ENCODE measurements at places on chromosomes 13 and 19. TPM values are rescaled to one million over a fixed set of nuclear protein-coding genes. Genes with fewer than 3 reads are reported as not detected.

Gene RNF6
- total RNA-seq: 41.4 TPM

DNA sequence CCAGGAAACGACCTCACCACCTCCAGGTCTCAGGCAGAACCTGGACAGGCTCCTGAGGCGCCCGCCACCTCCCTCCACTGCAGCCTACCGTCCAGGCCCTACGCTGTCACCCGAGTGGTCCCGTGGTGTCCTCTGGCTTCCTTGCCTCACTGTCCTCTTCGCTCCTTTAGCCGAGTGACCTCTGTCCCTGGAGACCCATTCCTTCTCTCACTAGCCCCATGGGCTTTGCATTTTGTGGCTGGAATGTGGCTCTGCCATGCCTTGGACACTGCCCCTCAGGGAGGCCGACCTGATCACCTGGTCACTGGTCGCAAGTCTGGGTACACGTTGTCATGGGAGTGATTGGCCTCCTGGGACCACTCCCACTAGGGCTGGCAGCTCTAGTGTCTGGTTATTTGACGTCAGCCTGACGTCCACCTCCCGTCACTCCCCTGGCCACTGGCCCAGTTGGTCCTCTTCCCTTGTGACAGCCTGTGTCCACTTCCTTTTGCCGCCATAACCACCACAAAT, 17.9 kb downstream of the SLC25A42 start:
- H3K4me1 ChIP-seq: no peaks in the 10 kb centered on the region
- no peak overlapping the region for H3K27ac ChIP-seq
- no peaks in the 10 kb centered on the region for H3K36me3 ChIP-seq

DNA sequence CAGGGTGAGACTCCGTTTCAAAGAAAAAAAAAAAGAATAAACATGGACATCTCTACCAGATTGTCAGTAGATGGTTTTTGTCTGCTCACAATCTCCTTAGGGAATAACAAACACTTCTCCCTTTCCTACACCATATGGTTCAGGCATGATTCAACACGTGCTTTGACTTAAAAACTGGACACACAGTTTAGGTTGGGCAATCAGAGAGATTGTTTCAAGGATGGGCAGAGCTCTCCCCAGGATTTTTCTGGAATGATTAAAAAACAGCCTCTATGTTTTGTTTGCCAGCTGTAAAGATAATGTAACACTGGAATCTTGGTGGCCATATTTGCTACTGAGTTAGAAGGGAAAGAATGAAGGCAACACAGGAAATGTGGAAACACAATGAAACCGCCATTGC, 150.1 kb upstream of the TSC22D1 start:
- H3K4me1 ChIP-seq: peaks cover 10% of the 10 kb centered on the region
- H3K27ac ChIP-seq: no peak overlapping the region
- DNase-seq: no peak

Gene SF3A2
- 129 TPM for total RNA-seq

GRCh38 chr13:44273991-44274770, 99.4 kb upstream of the SERP2 start:
- no peak overlapping the region for H3K4me3 ChIP-seq
- H3K36me3 ChIP-seq: no peaks in the 10 kb centered on the region

GRCh38 chr19:54473071-54473891, at the start of gene CDC42EP5:
CDC42EP5 (minus strand) TSS chr19:54473296; CDS start chr19:54465547, 7,749 bp downstream.
- DNase-seq: peak; percentile 66
- H3K4me3 ChIP-seq: peak within 1 kb of the TSS; percentile 23
- no peaks in the 10 kb centered on the region for H3K27me3 ChIP-seq
- H3K4me1 ChIP-seq: peaks cover 21% of the 10 kb centered on the region
- H3K27ac ChIP-seq: peak within 1 kb of the TSS; percentile 26
- no peaks in the 10 kb centered on the region for H3K36me3 ChIP-seq

DNA sequence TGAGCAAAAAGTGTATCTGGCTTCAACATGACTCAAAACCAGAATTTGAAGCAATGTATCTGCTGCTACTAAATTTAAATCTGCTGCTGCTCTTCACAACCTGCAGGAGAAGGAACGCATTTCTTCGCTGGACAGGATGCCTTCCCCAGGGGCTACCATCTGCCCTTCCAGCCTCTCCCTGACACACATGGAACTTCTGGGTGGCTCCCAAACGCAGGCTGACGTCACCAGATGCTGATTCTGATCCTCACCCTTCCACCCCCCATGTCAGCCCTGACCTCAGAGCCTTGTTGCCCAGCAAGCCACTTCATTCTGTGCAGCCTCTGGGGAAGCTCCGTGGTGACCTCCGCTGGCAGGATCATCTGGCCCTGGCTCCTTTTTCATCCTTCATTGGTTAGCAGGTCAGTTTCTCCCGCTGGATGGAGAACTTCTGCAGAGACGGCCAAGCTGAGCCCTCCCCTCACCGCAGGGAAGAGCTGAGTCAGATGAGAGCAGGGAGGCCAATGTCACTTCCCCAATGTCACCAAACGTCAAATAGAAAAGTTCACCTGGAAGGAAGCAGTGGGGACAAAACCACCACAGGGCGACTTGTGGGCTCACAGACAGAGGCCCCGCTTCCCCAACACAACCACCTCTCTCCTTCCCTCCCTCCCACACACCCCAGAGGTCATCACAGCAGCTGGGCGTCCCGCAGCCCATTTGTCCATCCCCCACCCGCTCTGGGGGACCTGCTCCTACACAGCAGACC, 14.0 kb upstream of the RAB20 start:
- no peak overlapping the region for H3K27ac ChIP-seq
- no peaks in the 10 kb centered on the region for H3K36me3 ChIP-seq
- no peak overlapping the region for H3K4me3 ChIP-seq
- peak; percentile 59 for DNase-seq
- peaks cover 18% of the 10 kb centered on the region for H3K4me1 ChIP-seq
- H3K27me3 ChIP-seq: no peaks in the 10 kb centered on the region

GRCh38 chr19:4547303-4548237, 7.7 kb upstream of the LRG1 start:
- H3K27ac ChIP-seq: no peak overlapping the region
- no peaks in the 10 kb centered on the region for H3K4me1 ChIP-seq
- DNase-seq: peak; percentile 45
- no peaks in the 10 kb centered on the region for H3K36me3 ChIP-seq
- H3K4me3 ChIP-seq: no peak overlapping the region
- no peaks in the 10 kb centered on the region for H3K27me3 ChIP-seq

Gene CD70
- total RNA-seq: not detected

Gene FFAR3
- total RNA-seq: not detected

Gene SIGLEC5
- total RNA-seq: not detected

DNA sequence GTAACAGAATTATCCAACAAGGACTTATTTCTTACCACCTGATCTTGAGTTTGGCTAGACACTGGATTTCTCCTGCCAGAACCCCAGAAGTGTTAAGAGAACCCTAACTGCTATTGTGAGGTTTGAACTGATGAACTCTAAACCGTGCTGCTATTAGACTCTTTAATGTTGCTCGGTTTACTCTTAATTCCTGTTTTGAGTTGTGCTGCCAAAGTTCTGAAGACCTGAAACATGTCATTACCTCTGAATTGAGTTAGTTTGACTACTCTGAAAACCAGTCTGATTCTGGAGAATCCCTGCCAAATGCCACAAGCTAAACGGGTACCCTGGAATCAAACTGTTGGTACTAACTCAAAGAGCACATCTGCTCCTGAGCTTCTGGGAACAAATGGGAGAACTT, 215.5 kb downstream of the KLF12 start:
- H3K27me3 ChIP-seq: no peaks in the 10 kb centered on the region
- peaks cover 5% of the 10 kb centered on the region for H3K4me1 ChIP-seq
- no peak for DNase-seq
- no peaks in the 10 kb centered on the region for H3K36me3 ChIP-seq
- H3K4me3 ChIP-seq: no peak overlapping the region
- H3K27ac ChIP-seq: no peak overlapping the region

- no peak overlapping the region for H3K27ac ChIP-seq
- H3K36me3 ChIP-seq: no peaks in the 10 kb centered on the region
- no peak for DNase-seq
- no peaks in the 10 kb centered on the region for H3K4me1 ChIP-seq
- no peak overlapping the region for H3K4me3 ChIP-seq
These were observed 158.5 kb upstream of the KL start for GRCh38 chr13:32857689-32858088.

Gene FXYD5
- 20.2 TPM for total RNA-seq

Measured in Caco-2 (cell line).